ENCODE measurements at places on chromosomes 3 and 15.
A peak's percentile ranks its signal among the peaks of the same experiment; 100 is the strongest.

- DNase-seq = no peak
These were observed 23.1 kb upstream of the GOLGA8B start for GRCh38 chr15:34606545-34606944.

DNA sequence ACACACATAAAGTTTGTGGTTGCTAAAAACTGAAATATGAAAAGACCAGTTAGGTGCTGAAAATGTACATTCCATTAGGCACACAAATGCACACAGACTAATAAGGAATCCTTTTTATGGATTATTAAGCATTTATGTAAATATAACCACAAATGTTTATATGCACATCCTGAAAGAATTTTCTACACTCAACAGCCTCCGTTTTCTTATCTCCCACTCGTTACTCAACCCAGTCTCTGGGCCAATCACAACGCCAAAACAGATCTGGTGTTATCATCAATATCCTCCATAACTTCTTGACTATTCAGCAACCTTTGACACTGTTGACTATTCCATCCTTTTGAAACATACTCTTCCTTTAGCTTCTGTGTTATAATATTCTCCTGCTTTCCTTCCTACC lies 136.4 kb downstream of the ATP8B4 start:
- DNase-seq = no peak

GRCh38 chr3:40381904-40382616 lies 4.9 kb upstream of the ENTPD3 start:
- no peak for DNase-seq

GRCh38 chr15:92879949-92880725 lies 20.0 kb upstream of the CHD2 start:
- DNase-seq = peak; percentile 24

DNA sequence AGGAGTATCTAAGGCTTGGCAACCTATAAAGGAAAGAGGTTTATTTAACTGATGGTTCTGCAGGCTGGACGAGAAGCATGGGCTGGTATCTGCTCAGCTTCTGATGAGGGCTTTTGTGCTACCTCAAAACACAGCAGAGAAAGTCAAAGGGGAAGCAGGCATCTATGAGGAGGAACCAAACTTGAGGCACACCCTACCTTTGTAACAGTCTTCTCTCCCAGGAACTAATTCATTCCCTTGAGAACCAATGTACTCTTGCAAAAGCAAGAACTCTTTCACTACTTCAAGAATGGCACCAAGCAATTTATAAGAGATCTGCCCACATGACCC lies 109.0 kb downstream of the CGGBP1 start:
- DNase-seq = no peak

DNA sequence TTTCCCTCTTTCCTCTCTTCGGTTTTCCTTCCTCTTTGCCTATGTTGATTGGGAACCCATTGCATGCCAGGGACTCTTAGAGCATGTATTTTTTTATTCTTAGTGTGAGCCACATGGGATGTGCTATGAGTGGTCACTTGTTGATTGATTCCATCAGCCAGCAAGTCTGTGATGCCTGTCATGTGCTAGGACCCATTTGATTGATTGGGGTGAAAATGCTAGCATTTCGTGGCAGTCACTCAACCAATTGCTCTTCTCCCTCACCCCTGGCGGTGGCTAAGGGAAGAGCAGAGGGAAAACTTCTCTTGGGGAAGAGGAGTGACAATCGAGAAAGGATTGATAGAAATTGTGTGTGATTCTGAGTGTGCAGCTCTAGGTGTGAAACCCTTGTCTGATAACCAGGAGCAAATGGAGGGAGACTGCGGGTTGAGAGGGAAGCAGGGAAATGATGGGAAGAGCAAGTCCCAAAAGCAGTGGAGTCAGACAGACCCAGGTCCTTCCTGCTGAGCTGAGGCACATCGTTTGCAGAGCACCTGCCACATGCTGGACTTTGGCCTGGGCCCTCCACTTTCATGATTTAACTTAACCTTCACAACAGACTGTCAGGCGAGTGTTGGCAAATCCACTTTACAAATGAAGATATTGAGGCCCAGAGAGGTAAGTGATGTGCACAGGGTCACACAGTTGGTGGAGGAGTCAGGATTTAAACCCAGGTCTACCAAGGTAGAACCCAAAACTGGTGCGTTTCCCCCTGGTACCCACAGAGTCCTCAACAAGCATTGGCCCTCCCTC lies 40.0 kb downstream of the SLC6A11 start:
- DNase-seq = no peak

DNA sequence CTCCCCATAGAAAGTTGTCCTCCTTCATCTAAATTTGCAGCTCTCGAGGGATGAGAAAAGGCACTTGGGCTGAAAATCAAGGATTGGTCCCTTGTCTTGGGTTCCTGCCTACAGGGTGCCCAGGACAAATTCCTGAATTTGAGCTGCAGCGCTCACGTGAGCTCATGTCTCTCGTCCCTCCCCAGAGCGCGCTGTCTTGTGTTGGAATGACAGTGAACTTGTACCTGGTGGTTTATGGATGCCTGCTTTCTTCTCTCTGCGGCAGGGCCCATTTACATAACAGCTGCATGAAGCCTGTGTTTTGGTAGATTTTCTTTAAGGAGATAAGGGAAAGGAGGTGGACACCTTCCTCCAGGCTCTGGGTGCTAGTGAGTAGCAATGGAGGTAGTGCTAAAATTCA lies 4.3 kb downstream of the RYR3 start:
- no peak for DNase-seq

- DNase-seq = no peak
These were observed 1.7 kb downstream of the PAK2 start for GRCh38 chr3:196741249-196741889.

DNA sequence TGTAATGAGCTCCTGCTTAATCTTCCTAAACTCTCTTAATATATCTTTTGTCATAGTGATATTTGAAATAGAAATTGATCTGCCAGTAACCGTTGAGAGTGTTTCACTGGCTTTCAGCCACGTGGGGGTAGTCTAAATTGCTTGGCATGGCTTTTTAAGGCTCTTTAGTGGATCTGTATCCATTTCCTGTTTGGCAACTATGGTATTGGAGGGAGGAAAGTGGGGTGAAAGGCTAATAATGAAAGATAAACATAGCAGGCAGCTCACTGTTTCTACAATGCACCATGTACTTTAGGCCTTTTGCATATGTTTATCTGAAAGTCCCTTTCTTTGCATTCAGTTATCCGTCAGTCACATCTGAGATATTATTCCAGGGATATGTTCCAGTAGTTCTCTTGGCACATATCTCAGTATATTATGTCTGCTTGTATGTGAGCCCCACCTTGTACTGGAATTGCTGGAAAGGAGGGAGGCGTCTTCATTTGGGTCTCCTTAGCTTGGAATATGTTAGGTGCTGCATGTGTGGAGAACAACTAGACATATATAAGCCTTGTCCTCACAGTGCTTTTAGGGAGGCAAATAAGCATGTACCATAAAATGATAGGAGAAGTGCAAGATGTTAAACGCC lies 10.8 kb downstream of the TOPAZ1 start:
- no peak for DNase-seq

DNA sequence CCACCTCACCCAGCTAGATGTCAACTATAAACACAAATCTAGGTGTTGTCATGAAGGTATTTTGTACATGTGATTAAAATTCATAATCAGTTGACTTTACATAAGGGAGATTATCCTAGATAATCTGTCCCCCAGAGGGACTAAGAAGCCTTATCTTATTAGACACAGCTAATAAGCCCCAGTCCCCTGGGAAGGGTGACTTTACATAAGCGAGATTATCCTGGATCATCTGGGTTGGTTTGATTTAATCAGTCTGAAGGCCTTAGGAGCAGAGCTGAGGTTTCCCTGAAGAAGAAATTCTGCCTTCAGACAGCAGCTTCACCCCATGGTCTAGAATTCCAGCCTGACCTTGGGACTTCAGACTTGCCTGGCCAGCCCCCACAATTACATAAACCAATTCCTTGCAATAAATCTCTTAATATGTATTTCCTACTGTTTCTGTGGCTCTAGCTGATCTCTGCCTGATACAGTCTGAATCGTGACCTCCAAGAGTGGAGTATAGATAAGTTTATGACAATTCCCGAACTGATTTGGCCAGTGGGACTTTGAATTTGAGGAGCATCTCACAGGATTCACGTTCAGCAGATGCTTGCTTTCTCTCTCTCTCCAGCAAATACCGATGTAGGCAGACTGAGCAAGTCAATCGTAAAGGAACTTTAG lies 66.5 kb downstream of the MRPL46 start:
- no peak for DNase-seq

- DNase-seq = no peak
These were observed 310.0 kb downstream of the SHQ1 start for GRCh38 chr3:72538070-72538745.

DNA sequence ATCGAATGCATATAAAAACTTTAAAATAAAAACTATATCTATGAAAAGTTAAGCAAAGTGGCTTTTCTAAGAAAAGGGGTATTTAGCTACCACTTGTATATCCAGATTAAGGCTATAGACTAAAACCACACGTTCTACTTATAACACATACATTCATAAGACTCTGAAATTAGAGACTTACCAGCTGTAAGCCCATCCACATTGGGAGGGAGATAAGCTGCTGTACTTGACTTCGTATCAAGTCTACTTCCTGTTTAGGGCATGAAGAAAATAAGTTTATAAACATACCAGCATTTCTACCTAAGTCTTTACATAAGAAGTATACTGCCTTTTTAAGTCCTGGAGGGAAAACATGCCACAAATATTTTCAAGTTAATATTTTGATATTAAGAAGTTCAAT lies 27.7 kb downstream of the AQR start:
- DNase-seq = no peak

GRCh38 chr3:187209491-187209890 lies 12.2 kb downstream of the RTP1 start:
- no peak for DNase-seq

- DNase-seq = no peak
These were observed 19.5 kb upstream of the FANCD2 start for GRCh38 chr3:10006762-10007090.

DNA sequence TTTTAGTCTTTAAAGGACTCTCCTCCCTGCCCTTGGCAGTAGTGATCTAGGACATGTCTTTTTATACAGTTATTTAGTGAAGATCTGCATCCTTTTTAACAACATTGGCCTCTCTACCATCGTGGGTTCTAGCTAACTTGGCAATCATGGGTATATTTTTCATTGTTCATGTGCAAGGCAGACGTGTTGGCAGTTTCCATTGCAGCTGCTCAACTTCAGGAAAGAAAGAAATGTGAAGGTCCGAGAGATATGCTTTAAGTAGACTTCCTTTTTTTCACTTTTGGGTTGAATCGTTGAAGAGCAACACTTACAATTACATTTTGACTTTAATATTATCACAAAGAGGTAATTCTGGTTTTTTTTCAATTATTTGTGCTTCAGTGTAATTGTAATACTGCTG lies 172.6 kb downstream of the SATB1 start:
- no peak for DNase-seq

DNA sequence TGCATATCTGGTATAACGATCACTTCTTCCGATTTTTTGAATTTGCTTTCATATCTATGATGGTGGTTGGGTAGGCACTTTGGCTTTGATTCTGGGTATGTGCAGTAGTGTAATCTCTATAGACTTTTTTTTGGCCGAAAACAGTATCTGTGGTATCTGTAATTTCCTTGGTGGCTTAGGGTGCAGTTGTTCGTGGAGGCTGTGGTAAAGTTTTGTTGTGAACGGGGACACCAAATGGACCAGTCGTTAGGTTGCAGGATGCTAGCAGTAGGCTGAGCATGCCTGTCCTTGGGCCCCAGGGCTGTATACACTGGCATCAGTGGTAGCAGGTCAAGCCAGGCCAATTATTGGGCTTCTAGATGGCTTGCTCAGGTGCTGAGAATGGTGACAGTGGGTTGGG lies 55.2 kb downstream of the CCDC66 start:
- DNase-seq = no peak

DNA sequence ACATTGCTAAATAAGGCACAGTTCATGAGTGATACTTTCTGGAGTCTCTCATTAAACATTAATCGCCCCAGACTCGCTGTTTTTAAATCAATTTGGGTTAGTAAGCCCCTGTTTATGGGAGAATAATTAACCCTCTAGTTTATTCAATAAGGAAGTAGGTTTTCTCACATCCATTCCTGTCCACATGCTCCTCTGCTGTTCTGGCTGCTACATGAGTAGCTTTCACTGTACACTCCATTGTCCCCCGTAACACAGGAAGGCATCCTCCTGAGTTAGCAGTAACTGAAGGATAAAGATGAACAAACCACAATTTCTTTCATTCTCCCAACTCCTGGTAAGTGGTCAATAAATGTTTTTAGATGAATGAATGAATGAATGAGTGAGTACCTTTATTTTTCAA lies 378.5 kb downstream of the DIPK2A start:
- no peak for DNase-seq

DNA sequence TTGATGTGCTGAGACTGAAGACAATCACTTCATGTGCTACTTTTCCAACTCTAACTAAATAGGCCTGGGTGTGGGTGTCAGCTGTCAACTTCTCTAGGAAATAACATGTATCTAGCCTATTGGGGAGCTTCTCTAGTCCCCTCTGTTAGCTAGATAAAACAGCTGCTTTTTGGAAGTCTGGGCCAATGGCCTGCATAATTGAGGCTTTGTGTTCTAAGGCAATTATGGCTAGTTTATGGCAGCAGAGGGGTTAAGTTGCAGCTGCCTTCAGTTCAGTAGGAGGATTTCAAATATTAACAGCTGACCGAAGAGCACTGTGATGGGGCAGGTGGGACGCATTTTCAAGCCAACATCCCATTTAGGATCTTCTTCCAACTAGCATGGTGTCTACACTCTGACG lies 6.4 kb downstream of the COL8A1 start:
- no peak for DNase-seq
